ENCODE measurements at places on chromosomes 2 and 18.

DNA sequence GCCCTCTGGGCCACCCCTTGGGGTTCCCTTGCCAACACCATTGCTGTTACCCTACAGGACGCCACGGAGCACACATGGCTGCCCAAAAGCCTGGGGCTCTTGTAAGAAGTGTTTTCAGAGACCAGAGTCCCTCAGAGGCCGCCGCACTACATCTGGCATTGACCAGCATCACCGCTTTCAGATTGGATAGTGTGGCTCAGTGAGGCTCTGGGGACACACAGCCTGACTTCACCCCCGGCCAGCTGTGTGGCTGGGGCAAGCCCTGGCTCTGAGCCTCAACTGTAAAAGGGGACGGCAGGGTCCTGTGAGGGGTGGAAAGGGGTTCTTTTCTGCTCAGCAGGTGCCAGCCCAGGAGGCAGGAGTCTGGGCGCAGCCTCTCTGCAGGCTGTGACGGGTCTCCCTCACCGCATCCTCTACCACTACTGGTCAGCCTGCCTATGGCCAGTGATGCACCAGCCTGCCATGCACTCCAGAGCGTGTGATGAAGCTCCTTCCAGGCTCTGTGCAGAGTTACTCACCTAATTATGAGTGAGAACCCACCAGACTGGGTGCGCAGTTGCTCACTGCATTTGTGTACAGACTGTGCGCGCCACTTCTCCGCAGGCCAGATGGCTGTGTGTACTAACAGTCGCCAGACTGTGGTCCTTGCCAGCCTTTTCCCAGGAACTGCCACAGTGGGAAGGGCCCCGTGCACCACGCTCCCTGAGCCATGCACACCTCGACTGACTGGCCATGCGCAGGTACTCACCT lies 10.7 kb upstream of the OTOF start:
- DNase-seq: no peak

GRCh38 chr2:132757002-132757589 lies 87.1 kb upstream of the LYPD1 start:
- DNase-seq: no peak

DNA sequence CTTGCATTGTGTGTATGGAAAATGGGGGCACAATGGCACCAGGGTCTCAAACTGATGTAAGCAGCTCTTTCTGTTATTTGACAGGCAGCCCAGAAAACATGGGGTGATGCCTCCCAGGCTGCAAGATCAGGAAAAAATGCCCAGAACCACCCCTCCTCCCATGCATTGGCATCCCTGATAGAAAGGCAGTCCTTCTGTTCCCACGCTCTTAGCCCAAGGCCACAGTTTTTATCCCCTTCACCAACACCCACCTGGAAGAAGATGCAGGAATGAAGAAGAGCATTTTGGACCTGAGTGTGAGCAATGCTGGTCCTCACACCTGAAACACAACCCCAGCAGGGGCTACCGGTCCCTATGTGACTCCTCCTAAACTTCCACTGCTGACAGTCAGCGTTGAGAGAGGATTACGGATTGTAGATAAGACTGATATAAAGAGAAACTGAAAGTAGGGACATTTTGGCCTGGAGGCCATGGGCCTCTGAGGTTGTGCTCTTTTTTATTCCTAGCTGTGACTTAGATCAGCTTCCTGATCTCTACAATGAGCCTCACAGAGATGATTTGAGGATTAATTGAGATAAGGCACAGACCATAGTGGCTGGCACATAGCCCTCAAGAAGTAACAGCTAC lies 386.0 kb upstream of the ATP5MC3 start:
- no peak for DNase-seq

DNA sequence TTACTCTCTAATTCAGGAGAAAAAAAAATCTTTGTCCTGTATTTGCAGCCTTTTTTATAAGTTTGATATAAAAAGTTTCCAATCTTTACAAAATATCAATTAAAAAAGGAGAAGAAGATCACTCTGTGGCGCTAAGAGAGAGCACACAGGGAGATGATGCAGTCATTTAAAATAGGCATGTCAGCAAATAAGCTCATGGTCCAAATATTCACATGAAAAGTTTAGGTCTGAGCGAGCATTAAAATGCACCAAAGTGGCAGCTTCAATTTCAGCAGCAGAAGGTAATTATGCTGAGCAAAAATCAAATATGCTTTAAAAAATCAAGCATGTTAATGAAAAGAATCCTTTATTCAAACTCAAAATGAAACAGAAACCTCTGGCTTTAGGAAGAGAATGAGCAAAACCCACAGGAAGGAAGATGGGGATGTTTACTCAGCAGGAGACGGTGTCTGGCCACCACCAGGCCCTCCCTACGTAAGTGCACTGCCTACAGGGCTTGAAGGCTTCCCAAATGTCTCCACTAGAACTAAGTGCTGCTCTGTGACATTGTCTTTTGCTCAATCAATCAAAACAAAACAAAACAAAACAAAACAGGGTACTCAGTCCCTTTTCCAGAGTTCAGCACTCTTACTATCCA lies 120.4 kb downstream of the L3MBTL4 start:
- no peak for DNase-seq

DNA sequence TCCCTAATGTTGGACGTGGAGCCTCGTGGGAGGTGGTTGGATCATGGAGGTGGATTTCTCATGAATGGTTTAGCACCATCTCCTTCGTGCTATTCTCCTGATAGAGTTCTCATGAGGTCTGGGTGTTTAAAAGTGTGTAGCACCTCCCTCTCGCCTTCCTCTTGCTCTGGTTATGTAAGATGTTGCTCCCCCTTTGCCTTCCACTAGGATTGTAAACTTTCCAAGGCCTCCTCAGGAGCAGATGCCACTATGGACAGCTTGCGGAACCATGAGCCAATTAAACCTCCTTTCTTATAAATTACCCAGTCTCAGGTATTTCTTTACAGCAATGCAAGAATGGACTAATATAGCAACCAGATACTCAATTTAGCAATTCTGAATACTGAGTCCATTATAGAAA lies 82.4 kb upstream of the PELI1 start:
- DNase-seq: no peak

DNA sequence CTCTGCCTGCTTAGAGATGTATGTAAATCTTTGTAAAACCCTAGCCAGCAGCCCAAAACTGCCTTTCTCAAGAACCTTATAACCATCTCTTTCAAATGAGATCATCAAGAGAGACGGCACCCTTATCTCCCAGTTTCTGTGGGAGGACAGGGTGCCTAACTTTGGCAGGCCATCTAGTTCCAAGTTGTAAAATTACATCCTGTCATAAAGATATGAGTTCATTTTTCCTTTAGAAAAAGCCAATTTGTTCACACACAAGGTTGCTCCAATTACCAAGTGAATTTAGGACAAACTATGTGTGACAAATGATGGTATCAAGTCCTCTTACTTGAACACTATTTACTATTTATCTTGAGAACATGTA lies 65.3 kb downstream of the MEMO1 start:
- DNase-seq: no peak

GRCh38 chr18:22330508-22330907 lies 87.2 kb downstream of the CTAGE1 start:
- DNase-seq: no peak

- no peak for DNase-seq
These were observed 151.4 kb downstream of the DYSF start for GRCh38 chr2:71604726-71605120.

GRCh38 chr2:185132501-185133041 lies 534.2 kb downstream of the ZNF804A start:
- DNase-seq: no peak

GRCh38 chr2:39408351-39409136 lies 28.5 kb downstream of the MAP4K3 start:
- no peak for DNase-seq

DNA sequence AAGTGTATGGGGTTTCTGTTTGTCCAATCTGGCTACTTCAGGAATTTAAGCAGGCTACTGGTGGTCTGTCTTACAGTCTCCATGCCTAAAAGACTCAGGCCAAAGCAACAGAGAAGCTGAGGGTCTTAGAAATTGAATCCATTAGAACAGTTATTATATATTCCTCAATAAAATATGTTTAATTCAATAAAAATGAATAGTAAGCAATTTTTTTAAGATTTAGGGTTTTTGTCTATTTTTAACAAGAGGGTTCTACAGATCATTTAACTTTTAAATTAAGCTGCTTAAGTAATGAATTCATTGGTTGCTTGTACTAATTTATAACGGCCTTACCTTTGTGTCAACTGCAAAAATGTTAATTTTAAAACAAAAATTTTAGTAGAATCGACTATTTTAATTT lies 832.6 kb upstream of the SLC39A10 start:
- no peak for DNase-seq

DNA sequence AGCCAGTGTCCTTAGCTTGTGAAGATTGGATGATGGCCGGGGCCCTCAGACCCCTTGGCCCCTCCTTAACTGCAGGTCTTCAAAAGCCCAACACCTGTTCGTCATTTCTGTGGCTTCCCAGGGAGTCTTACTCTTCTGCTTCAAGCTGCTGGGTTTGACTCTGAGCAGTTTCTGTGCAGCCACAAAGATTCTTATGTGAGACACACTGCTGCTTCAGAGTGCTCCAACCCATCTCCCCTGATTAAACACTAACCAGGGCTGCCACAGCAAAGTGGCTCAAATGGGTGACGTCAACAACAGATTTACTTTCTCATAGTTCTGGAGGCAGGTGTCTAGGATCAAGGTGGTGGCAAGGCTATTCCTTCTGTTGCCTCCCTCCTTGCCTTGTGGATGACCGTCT lies 40.8 kb downstream of the TSN start:
- no peak for DNase-seq

GRCh38 chr2:187900021-187900420 lies 345.8 kb upstream of the TFPI start:
- DNase-seq: no peak

DNA sequence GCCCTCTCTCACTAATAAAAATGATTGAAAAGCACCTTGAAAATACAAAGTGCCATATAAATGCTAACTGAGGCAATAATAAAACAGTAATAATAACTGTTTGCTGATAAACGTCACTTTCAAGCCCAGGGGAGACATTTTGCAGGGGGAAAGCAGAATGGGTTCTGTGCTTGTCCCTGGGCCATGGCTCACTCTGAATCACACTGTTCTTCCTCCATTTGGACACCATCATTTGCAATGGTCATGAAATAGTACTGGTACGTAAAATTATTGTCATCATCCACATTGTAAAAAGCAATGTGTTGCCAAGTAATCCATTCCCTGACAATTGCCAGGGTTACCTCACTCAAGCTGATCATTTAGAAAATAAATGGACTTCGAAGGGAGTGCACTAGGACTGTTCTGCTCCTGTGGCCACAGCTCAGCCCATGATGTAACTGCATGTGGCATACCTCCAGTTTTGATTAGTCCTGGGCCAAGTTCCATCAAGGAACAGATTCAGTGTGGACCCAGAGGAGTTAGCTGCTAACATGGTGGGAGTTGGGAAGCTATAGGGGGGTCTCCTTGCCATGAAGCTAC lies 508.8 kb upstream of the CELF4 start:
- DNase-seq: no peak

DNA sequence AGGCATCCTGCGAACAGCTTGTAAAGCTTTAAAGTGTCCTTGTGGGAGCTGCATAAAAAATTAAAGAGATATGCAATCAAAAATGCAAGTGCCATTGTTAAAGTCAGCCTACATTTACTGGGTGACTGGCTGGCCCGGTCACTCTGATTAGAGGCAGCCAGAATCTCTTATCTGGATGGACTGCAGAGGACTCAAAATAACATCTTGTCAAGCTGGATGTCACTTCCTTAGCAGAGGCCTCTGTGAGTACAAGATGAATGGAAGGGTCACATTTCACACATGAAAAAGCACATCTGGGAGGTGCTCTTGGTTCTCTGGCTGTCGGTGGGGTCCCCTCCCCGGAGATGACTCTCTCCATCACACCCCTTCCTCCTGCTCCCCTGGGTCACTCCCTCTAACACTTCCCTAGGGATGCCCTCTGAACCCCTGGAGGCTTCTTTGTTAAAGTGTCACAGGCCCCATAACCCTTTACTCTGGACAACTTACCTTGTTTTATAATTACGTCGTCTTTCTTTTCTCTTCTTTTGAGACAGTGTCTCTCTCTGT lies 122.1 kb downstream of the SH3BP4 start:
- no peak for DNase-seq

DNA sequence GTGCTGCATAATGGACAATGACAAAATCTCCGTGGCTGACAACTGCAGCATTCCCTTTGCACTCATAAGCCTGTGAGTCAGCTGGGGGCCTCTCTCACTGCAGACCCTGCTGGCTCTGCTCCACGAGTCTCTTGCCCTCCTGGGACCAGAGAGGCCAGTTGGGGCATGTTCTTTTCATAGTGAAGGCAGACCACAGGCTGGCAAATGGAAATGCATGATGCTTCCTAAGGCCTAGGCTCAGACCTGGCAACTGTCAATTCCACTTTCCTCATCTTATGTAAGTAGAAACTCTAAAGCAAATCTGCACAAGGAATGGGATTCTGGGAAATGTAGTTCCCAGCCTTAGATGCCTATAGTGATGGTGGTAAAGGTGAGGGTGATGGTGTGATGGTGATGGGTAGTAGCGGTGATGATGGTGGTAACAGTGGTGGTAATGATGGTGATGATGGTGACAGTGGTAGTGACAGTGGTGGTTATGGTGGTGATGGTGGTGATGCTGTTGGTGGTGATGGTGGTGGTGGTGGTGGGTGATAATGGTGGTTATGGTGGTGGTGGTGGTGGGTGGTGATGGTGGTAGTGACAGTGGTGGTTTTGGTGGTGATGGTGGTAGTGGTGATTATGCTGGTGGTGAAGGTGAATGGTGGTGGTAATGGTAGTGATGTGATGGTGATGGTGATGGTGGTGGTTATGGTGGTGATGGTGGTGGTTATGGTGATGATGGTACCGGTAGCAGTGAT lies 185.8 kb upstream of the ARL4C start:
- no peak for DNase-seq

DNA sequence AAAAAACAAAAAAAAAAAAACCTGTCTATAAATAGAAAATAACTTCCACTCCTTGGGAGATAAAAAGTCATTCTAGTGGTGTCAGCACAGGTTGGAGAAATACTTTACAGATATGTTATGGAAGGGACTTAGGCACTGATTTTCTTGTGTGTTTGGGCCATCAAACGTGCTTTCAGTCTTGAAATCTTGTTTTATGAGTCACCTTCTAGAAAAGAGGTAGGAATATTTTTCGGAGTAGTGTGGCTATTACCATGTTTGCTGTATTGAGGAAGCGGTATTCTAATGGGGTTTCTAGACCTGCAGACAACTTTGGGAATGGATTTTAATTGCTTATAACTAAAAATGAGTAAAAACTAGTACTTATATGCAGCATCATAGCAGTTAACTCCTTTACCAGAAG lies 12.0 kb downstream of the HNMT start:
- DNase-seq: no peak

DNA sequence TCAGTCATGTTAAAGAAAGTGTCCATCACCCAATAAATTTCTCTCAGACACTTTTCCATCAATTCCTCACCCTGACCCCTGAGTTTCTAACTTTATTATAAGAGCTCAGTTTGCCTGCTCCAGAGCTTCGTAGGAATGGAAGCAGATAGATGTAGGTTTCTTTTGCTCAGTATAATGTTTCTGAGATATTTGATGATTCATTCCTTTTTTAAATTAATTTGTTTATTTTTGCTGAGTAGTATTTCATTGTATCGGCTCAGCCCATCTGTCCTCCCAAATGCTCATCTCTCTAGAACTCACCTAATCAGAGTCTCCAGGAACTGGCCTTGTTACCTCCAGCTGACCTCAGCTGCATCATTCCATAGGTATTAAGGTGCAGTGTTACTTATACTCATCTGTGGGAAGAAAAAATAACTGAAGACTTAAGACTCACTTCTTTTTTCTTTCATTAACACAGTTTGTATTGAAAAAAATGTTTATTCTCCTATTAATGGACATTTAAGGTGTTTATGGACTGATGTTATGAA lies 11.9 kb upstream of the BCL2L11 start:
- DNase-seq: no peak

Data from activated CD4-positive, alpha-beta T cell treated with anti-CD3 and anti-CD28 coated beads, Interleukin-2, amount 50 U/mL, for 4 hours (primary cell).